ENCODE measurements at places on chromosomes 3 and 15. TPM values are rescaled to one million over a fixed set of nuclear protein-coding genes. Genes with fewer than 3 reads are reported as not detected.

The RPL22L1 gene
- 96.2 TPM for polyA plus RNA-seq

DNA sequence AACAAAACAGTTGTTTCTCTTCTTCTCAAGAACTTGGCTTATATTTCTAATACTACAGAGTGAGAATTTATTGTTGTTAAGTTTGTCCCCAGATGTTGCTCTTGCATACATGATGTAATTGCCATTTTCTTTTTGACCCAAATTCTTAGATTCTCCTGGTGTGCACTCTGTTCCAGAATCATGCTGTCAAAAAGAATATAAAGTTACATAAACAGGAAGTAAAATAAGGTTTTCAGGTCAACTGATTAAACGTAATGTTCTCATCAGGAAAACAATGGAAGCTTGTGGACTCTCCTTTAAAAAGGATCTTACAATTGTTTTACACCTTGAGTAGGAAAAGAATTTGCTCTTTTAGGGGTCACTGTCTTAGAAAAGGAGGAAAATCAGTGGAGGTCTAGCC lies 121.8 kb downstream of the ADAM10 start:
- no peak for DNase-seq

- no peak for DNase-seq
Observed at GRCh38 chr15:64051407-64052259, 5.3 kb upstream of the DAPK2 start.

DNA sequence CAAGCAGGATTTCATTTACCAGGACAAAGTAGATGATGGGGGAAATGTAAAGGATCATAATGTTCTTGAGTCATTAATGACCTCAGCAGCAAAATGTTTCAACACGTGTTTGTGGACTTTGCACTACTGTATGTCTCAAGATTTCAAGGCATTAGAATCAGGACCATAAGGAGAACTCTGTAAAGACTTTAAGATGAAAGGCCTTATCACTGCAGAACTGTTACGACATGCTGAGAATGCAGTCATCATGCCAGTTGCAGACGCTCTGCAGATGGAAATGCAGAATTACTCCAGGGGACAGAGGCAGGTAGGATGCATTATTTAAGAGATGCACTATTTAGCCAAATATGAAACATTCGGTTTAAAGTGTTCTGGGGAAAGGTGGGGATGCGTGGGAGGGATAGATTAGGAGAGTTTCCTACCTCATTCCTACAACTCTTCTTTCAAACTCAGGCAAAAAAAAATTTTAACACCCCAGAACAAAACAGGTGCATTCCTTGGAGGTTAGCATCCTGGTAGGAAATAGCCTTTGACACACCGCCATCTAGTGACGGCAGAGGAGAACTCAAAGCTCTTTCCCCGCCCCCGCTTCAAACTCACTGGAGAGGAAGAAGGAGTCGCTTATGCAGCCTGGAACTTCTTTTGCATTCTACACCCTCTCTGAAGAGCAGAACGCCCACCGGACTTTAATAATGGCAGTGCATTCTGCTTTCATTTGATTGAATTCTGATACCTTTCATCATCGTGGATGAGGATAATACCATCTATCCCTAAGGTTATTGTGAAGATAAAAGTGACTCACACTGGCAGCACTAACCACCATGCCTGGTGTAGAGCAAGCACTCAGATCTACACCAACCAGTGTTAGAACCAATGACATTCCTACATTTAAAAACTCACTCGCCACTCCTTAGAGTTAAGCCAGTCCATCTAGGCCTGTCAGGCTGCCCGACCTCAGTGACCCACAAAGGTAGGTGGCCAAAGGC lies 43.1 kb upstream of the TOPAZ1 start:
- DNase-seq, result peak; percentile 18

- DNase-seq, result no peak
Observed at GRCh38 chr15:80831606-80832224, 52.5 kb downstream of the CEMIP start.

- DNase-seq, result no peak
Observed at GRCh38 chr3:58041826-58042324, 33.7 kb downstream of the FLNB start.

- no peak for DNase-seq
Observed at GRCh38 chr3:32305361-32305876, 66.9 kb downstream of the CMTM8 start.

The FOXB1 gene
- polyA plus RNA-seq, result not detected

DNA sequence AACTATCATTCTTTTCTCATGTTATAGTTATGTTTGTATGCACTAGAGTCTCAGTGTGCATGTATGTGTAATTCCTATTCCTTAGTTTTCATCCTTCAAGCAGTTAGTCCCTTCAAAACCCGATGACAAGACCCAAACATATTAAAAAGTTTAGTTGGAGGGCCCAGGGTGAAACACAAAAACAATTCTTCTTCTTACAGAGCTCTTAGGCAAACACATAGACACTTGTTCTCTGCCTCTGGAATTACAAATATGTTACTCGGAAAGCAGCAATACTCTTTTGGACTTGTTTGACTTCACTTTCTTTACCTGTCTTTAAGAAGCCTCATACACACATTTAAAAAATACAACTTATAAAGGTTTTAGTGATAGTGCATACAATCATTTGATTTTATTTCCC lies 763 bp upstream of the CNTN6 start:
- no peak for DNase-seq

The NAALADL2 gene
- 0.66 TPM for polyA plus RNA-seq

DNA sequence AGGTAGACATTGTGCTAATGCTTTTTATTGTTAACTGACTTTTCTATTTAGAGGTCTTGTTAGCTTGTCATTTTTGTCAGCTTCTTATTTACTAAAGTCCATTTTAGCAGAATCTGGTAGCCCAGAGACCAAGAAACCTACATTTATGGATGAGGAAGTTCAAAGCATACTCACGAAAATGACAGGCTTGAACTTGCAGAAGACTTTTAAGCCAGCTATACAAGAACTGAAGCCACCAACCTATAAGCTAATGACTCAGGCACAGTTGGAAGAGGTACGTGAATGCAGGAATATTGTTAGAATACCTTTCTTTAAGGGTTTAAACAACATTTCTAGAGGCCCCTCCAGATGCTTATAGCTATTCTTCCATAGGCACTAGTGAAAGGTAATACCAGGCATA lies 3.0 kb downstream of the MRPS22 start:
- no peak for DNase-seq

DNA sequence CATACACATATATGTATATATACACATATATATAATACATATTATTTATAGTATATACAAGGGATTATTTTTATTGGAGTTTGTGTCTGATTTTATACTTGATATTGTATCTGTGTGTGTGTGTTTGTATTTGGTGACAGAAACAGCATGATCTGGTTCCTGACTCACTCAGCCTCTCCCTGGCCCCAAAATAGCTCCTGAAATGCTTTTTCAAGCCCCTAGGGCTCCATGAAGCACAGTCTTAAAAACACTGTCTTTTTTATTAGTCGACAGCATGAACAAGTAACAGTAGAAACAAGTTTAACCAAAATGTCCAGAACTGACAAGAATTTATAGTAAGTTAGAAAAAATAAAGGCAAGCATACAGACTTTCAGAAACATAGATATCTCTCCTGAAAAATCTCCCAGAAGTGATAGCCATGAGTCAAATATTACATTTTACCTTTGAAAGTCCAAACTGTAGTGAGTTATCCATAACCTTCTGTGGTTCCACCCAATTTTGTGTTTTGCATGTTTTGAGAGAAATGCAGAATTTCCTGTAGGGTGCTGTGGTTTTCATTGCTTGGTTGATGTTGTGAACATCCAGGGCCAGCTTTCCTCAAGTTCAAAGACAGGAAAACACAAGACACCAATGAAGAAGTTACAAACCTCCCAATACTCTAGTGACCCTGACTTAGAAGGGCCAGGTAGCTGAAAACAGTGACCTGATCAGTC lies 98.5 kb upstream of the CCDC80 start:
- DNase-seq, result no peak

The CLRN1 gene
- polyA plus RNA-seq, result not detected

DNA sequence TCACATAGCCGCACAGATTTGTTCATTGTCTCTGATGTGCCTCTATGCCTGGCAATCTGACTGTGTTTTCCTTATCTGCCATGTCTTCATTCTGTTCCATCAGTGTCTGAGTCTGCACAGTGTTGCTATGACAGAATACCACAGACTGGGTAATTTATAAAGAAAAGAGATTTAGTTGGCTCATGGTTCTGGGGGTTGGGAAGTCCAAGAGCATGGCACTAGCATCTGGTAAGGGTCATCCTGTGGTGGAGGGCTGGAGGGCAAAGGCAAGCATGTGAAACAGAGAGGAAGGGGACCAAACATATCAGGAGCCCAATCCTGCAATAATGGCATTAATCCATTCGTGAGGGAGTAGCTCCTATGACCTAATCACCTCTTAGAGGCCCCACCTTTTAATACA lies 11.9 kb upstream of the HCN4 start:
- DNase-seq, result no peak

- no peak for DNase-seq
Observed at GRCh38 chr3:58388550-58389091, 45.0 kb downstream of the PDHB start.

The TLR9 gene
- polyA plus RNA-seq, result 0.06 TPM

DNA sequence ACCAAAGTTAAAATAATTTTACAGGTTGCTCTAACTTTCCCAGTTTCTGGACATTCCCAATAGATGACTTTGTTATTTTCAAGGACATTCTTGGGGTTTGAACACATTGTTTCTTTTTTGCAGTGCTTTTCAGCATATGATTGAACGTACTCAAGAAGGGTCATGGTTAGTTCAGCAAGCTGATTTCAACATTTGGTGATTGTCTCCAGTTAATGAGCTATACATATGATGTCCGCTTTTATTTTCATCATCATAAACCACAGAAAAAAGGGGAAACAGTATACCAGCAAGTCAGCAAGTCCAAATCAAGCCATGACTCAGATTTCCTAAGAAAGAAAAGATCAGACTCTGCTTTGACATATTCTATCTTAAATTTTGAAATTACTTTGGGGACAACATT lies 69.4 kb downstream of the B3GALNT1 start:
- DNase-seq, result no peak

The STARD9 gene
- 15.7 TPM for polyA plus RNA-seq
